ENCODE measurements at places on chromosomes 13 and 19. TPM values are rescaled to one million over a fixed set of nuclear protein-coding genes. Genes with fewer than 3 reads are reported as not detected.

GRCh38 chr13:26457212-26457611, 100.3 kb upstream of the WASF3 start:
- DNase-seq: no peak

GRCh38 chr13:35388441-35389355, 87.8 kb downstream of the MAB21L1 start:
- DNase-seq: no peak

GRCh38 chr13:35855531-35856019, 275.6 kb downstream of the DCLK1 start:
- DNase-seq: no peak

GRCh38 chr19:52943884-52944643, 18.6 kb downstream of the ZNF816 start:
- DNase-seq: no peak

- no peak for DNase-seq
Observed at GRCh38 chr13:113875837-113876281, 12.0 kb upstream of the GAS6 start.

DNA sequence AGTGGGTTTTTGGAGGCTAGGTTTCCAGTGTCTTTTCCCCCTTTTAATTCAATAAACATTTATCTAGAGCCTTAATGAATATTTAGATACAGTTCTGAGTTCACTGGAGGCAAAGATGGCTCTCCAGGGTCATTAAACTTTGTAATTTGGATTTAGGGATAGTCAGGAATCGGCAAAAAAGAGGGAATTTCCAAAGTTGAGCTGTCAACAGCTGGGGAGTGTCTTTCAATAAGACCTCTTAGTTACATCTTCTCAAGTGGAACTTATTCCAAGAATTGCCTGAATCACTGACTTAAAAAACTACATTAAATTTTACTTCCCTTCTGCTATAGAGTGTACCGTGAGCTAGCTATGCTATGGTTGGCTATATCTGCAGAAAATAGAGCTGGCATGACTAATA, 2.0 kb downstream of the LRCH1 start:
- no peak for DNase-seq

GRCh38 chr13:26658448-26659385, 101.2 kb downstream of the WASF3 start:
- no peak for DNase-seq

- DNase-seq: no peak
Observed at GRCh38 chr19:49064768-49065611, at the start of gene NTF4. Gene NTF4 (minus strand): TSS chr19:49064818. CDS start chr19:49061997, 2,821 bp downstream.

- DNase-seq: no peak
Observed at GRCh38 chr19:38120471-38121025, 103.5 kb downstream of the DPF1 start.

OR4F17 gene
- total RNA-seq: not detected

GRCh38 chr13:45932676-45933075, 81.1 kb upstream of the SIAH3 start:
- no peak for DNase-seq

GRCh38 chr13:48593536-48593935, 60.2 kb upstream of the CYSLTR2 start:
- DNase-seq: no peak
